Calu3 (cell line): ENCODE measurements at places on chromosomes 4 and X.
A peak's percentile ranks its signal among the peaks of the same experiment; 100 is the strongest.

- H3K27me3 ChIP-seq = no peaks in the 10 kb centered on the region
- peaks cover 11% of the 10 kb centered on the region for H3K4me1 ChIP-seq
- peak overlapping the region; percentile 93 for H3K27ac ChIP-seq
- DNase-seq = no peak
- H3K4me3 ChIP-seq = peak overlapping the region; percentile 99
- peaks cover 32% of the 10 kb centered on the region for H3K36me3 ChIP-seq
These were observed 1.3 kb upstream of the TET2 start for GRCh38 chr4:105145156-105145902.

GRCh38 chrX:110156167-110156754 lies 153.3 kb downstream of the TMEM164 start:
- H3K27ac ChIP-seq = no peak overlapping the region
- no peak for DNase-seq
- peaks cover 14% of the 10 kb centered on the region for H3K4me1 ChIP-seq
- H3K4me3 ChIP-seq = no peak overlapping the region
- no peaks in the 10 kb centered on the region for H3K36me3 ChIP-seq

- DNase-seq = no peak
- no peak overlapping the region for H3K4me3 ChIP-seq
- no peak overlapping the region for H3K27ac ChIP-seq
- H3K4me1 ChIP-seq = no peaks in the 10 kb centered on the region
These were observed 202.2 kb downstream of the CLCN4 start for GRCh38 chrX:10358958-10359357.

- H3K27me3 ChIP-seq = no peaks in the 10 kb centered on the region
- DNase-seq = no peak
- no peak overlapping the region for H3K27ac ChIP-seq
- H3K4me3 ChIP-seq = no peak overlapping the region
These were observed 56.9 kb downstream of the KDR start for GRCh38 chr4:55068522-55068921.

DNA sequence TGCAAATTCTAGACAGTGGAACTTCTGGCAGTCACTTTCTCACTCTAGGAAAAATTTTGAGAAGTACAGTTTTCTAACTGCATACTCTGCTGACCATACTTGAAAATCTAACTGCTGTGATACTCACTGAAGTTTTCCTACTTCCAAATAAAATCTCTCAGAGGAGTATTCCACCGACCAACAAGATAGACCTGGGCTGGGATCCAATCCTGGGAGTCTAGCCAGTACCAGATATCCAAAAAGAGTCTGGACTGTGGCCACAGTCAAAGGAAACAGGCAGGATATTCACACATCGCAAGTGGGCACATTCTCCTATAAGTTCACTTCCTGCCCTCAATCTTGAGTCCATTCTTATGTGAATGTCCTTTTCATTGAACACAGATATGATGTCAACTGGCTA lies 1138.7 kb upstream of the PCDH7 start:
- no peaks in the 10 kb centered on the region for H3K27me3 ChIP-seq
- H3K4me1 ChIP-seq = no peaks in the 10 kb centered on the region
- H3K4me3 ChIP-seq = no peak overlapping the region
- no peaks in the 10 kb centered on the region for H3K36me3 ChIP-seq

DNA sequence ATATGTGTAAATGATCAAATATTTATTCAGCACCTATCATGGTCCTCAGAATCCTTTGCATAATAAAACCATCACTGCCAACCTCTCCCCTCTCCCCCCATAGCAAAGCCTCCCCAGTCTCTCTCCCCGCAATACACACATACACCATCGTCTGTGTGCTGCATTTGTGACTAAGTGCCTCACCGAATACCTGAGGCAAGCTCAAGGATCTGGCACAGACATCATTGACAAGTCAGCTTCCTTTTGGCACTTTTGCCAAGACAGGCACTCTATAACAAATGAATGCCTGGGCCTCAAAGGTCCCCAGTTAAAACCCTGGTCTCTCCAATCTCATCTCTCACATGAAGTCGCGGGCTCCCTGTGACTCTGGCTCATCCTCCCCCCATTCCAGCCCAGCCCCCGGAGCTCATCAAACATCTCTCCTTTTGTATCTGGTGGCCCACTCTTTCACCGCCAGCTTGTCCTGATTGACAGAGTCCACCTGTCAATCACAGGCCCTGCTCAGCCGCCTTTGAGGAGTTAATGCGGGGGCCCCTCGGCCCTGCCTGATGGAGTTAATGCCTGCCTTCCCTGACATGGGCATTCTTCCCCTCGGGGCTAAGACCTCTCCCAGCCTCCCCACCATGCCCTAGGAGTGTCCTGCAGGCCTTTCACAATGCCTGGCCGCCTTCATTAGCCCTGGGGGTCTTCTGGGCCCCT lies 135.8 kb upstream of the ATP6AP2 start:
- H3K36me3 ChIP-seq = no peaks in the 10 kb centered on the region

GRCh38 chr4:81839347-81840042 lies 367.8 kb upstream of the RASGEF1B start:
- DNase-seq = peak; percentile 15
- H3K4me1 ChIP-seq = peaks cover 39% of the 10 kb centered on the region
- no peak overlapping the region for H3K4me3 ChIP-seq
- peak overlapping the region; percentile 4 for H3K27ac ChIP-seq

- H3K4me3 ChIP-seq = no peak overlapping the region
- H3K36me3 ChIP-seq = no peaks in the 10 kb centered on the region
- no peak overlapping the region for H3K27ac ChIP-seq
These were observed 1086.2 kb downstream of the STIM2 start for GRCh38 chr4:27946799-27947198.

DNA sequence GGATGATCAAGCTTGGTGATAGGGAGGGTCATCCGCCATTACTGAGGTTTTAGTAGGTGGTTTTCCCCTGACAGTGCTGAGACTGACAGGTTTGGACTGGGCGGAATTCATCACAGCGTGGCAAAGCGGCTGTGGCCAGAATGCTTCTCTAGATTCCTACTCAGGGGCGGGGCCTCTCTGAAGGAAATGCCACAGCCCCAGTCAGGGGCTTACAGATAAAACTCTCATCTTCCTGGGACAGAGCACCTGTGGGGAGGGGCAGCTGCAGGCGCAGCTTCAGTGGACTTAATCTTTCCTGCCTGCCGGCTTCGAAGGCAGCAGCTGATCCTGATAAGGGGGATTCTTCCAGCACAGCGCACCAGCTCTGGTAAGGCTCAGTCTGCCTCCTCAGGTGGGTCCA lies 316.7 kb downstream of the RPA4 start:
- no peaks in the 10 kb centered on the region for H3K36me3 ChIP-seq
- H3K27me3 ChIP-seq = no peaks in the 10 kb centered on the region
- H3K4me1 ChIP-seq = peaks cover 8% of the 10 kb centered on the region

DNA sequence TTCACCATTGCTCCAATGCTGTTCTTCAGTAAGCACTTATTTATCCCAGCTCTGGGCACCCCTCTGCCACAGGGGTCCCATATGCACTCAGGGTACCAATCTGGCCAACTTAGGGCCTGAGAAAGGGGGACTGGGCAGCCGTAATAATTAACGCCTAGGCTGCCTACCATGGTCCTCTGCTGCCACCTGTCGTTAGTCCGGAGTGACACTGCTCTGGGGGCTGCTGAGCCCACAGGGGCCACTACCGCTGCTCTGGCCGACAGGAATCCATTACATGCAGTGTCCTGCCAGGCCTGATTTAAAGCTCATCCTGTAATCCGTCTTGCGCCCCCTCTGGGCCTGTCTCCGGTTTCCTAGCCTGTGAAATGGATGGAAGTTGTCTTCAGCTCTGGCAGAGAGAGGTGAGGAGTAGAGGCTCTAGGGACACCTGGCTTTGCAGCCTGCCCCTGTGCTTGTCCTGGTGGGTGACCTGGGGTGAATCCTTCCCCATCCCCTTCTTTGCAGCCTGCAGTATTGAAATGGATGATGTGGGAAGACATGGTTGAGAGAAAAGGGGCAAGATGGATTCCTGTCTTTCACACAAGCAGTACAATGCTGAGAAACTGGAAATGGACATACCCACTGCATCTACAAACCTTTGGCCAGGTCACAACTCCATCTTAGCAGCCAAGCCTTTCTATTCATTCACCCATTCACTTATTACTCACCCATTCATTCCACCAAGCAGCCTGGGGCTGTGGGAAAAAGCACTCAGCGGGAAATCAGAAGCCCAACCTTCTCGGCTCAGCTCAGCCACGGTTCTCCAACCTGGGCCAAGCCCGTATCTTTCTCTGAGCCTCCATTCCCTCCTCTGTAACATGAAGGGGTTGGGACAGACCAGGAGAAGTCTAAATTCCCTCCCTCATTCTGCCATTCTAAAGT lies 116.3 kb upstream of the NALF2 start:
- H3K27ac ChIP-seq = no peak overlapping the region
- no peaks in the 10 kb centered on the region for H3K36me3 ChIP-seq
- peak; percentile 66 for DNase-seq
- no peaks in the 10 kb centered on the region for H3K4me1 ChIP-seq
- H3K4me3 ChIP-seq = no peak overlapping the region
- peaks cover 99% of the 10 kb centered on the region for H3K27me3 ChIP-seq

DNA sequence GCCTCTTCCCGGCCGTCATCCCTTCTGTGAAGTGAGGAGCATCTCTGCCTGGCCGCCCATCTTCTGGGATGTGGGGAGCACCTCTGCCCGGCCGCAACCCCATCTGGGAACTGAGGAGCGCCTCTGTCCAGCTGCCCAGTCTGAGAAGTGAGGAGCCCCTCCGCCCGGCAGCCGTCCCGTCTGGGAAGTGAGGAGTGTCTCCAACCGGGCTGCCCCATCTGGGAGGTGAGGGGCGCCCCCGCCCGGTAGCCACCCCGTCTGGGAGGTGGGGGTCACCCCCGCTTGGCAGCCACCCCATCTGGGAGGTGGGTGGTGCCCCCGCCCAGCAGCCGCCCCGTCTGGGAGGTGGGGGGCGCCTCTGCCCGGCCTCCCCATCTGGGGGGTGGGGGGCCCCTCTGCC lies 142.3 kb downstream of the LAS1L start:
- no peaks in the 10 kb centered on the region for H3K36me3 ChIP-seq
- H3K4me1 ChIP-seq = no peaks in the 10 kb centered on the region
- DNase-seq = no peak
- no peak overlapping the region for H3K27ac ChIP-seq
- H3K27me3 ChIP-seq = no peaks in the 10 kb centered on the region
- H3K4me3 ChIP-seq = no peak overlapping the region

- peaks cover 11% of the 10 kb centered on the region for H3K4me1 ChIP-seq
- peaks cover 22% of the 10 kb centered on the region for H3K27me3 ChIP-seq
- DNase-seq = peak; percentile 13
- no peak overlapping the region for H3K4me3 ChIP-seq
- H3K27ac ChIP-seq = no peak overlapping the region
These were observed 283.4 kb downstream of the BCOR start for GRCh38 chrX:39814391-39814790.

DNA sequence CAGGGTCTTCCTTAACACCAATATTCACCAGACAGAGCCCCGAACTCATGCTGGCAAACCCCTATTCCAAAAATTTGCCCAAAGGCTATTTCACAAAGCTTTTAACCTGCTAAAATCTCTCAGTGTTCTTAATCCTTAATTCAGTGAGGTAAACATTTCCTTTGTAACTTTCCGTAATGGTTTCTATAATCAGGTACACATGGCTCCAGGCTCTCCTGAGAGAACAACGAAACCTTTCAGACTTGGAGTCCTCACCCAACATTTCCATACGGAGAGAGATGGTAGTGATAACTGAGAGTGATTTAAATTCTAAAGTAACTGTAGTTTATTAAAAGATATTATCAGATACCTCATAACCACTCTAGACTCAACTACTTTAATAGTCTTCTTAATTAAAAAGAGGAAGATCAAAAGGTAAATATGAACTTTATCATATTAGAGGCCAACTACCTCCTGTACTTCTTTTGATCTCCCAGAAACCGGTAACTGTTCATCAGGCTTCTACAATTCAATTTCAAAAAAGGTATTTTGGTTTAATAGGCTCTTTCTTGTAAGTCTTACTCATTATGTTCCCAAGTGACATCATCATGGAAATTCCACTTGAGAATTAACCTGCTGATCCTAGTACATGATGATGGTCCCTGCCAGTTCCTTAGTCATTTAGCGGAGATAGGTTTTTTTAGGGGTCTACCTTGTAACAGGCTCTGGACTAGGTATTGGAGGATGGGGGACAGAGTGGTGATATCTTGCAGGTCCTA lies 91.4 kb upstream of the UCP1 start:
- no peak for DNase-seq
- H3K4me1 ChIP-seq = no peaks in the 10 kb centered on the region
- H3K27me3 ChIP-seq = no peaks in the 10 kb centered on the region

GRCh38 chr4:53043055-53043454 lies 180.9 kb downstream of the RASL11B start:
- no peaks in the 10 kb centered on the region for H3K36me3 ChIP-seq
- H3K4me1 ChIP-seq = no peaks in the 10 kb centered on the region
- no peaks in the 10 kb centered on the region for H3K27me3 ChIP-seq
- H3K27ac ChIP-seq = no peak overlapping the region

- H3K36me3 ChIP-seq = peaks cover 5% of the 10 kb centered on the region
- H3K27me3 ChIP-seq = peaks cover 12% of the 10 kb centered on the region
- DNase-seq = no peak
- H3K4me3 ChIP-seq = no peak overlapping the region
- peaks cover 31% of the 10 kb centered on the region for H3K4me1 ChIP-seq
These were observed 45.0 kb upstream of the SH3RF1 start for GRCh38 chr4:169315530-169316343.

GRCh38 chrX:111615227-111615626 lies 65.7 kb upstream of the ALG13 start:
- no peak for DNase-seq
- no peaks in the 10 kb centered on the region for H3K4me1 ChIP-seq

- H3K36me3 ChIP-seq = no peaks in the 10 kb centered on the region
- H3K27ac ChIP-seq = no peak overlapping the region
- peaks cover 42% of the 10 kb centered on the region for H3K27me3 ChIP-seq
- no peaks in the 10 kb centered on the region for H3K4me1 ChIP-seq
- H3K4me3 ChIP-seq = no peak overlapping the region
These were observed 34.9 kb upstream of the CRMP1 start for GRCh38 chr4:5927747-5928146.

DNA sequence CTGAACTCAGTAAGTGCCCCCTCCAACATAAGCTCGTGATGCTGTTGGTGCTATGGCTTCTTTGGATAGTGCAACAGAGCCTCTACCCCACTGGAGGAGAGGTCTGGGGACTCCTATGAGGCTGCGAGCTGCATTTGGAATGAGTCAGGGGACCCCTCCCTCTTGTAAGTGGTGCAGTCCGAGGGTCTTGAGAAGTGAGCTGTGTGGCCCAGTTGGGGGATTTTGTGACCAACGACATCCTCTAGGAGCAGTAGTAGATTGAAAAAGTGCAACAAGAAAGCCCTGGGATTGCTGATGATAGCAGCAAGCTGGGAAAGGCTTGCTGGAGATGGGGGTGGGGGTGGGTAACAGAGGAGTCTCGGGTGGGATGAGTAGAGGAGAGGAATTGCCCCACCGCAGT lies 3.1 kb downstream of the FRMPD3 start:
- H3K36me3 ChIP-seq = peaks cover 12% of the 10 kb centered on the region
- H3K4me3 ChIP-seq = no peak overlapping the region
- DNase-seq = no peak
- peaks cover 43% of the 10 kb centered on the region for H3K27me3 ChIP-seq

- peak; percentile 6 for DNase-seq
- no peak overlapping the region for H3K4me3 ChIP-seq
- H3K27me3 ChIP-seq = no peaks in the 10 kb centered on the region
These were observed 97.4 kb downstream of the SHOX start for GRCh38 chrX:727738-728621.

DNA sequence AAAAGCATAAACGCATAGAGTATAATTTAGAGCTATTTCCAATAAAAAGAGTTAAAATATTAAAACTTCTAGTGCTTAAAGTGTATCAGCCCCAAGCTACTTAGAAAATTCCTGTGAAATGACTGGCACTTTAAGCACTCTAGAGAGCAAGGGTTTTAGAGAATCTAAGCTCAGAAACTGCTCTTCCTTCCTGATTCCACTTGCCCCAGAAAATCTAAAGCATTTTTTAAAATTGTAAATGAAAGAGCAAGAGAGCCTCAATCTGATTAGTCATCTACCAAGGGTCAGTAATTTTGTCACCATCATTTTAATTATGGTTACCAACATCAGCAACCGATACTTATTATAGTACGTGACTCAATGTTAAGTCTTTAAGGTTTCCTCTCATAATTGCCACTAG lies 25.0 kb downstream of the CTPS2 start:
- H3K4me3 ChIP-seq = no peak overlapping the region
- H3K36me3 ChIP-seq = peaks cover 17% of the 10 kb centered on the region
- no peaks in the 10 kb centered on the region for H3K27me3 ChIP-seq
